Mesendoderm (in vitro differentiated cells): ENCODE measurements at places on chromosomes 12 and 14.
A peak's percentile ranks its signal among the peaks of the same experiment; 100 is the strongest.

DNA sequence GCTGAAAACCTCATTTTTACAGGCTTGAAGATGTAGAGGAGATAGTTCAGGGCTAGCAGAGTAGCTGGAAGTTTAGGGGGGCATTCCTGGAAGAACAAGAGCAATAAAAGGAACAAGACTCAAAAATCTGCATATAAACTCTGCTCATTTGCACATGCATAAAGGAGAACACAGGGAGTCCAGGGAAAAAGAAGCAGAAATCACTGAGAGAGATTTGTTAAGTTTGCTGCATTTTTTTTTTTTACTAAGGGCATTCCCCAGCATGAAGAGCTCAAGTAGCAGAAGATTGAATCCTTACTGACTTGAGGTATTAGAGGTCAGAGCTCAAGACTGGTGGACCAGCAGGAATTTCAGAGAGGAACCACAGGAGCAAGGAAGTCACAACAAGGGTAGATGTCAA lies 28.2 kb upstream of the BCL11B start:
- DNase-seq: no peak

DNA sequence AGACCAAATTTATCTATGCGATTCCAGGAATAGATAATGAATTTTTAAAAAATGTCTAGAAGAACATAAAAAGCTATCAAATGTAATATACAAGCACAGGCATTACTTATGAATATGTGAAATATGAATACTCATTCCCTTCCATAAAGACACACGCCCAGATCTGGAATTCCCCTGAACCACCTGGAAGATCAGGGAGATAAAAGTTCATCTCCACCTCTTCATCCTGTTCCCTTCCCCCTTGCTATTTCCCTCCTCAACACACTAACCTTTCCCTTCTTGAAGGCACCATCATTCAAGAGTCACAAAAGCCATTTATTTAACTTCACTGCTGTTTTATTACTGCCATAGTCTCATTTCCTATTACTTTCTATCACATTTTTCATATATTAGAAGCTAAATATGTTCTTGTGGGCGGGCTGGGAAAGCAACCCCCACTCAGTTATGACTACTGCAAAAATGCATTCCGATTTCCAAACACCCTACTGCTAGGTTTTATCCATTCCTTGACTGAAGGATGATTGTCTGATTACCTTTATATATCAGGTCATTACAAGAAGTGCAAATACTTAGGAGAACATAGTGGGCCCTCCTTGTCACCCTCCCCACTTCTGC lies 16.1 kb downstream of the FGD6 start:
- no peak for DNase-seq

DNA sequence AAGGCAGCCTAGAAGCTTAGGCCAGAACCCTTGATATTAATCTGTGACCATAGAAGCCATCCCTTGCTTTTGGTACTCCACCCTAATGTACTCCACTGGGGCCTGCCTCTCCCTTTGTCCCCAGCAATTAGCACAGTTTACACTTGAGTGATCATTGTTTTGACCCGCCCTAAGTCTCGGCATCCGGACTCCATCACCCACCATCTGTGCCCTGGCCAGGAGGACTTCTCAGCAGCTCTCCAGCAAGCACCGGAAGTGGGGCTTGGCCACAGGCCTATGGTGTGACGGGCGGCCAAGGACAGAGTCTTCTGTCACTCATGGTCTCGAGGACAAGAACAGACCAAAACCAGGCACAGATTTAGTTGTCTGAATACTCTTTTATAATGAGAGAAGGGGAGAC lies 126.5 kb upstream of the NTF3 start:
- no peak for DNase-seq

GRCh38 chr12:76813265-76813664 lies 49.4 kb downstream of the ZDHHC17 start:
- DNase-seq: no peak

GRCh38 chr12:18254081-18254480 lies 7.2 kb upstream of the PIK3C2G start:
- no peak for DNase-seq

- DNase-seq: no peak
Observed at GRCh38 chr14:81384900-81385299, 15.2 kb downstream of the STON2 start.

GRCh38 chr12:129727100-129727499 lies 176.7 kb downstream of the TMEM132D start:
- DNase-seq: no peak

- peak; percentile 2 for DNase-seq
Observed at GRCh38 chr14:35534208-35534872, 376 bp downstream of the INSM2 start.

DNA sequence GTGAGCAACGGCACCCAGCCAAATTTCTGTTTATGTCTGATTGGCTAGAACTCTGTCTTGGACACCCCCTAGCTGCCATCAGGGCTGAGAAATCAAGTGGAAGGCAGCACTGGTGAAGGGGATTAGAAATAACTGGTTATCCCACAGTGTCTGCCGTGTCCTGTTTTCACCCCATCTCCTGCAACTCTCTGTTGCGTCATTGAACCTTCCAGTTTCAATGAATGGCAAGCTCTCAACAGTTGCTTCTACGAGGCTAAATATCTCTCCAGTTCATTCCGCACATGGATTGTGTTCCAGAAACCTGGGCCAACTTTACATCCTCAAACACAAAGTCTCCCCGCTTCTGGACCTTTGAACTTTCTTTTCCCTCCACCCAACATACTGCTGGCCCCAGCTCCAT lies 173.7 kb downstream of the RBM19 start:
- no peak for DNase-seq

DNA sequence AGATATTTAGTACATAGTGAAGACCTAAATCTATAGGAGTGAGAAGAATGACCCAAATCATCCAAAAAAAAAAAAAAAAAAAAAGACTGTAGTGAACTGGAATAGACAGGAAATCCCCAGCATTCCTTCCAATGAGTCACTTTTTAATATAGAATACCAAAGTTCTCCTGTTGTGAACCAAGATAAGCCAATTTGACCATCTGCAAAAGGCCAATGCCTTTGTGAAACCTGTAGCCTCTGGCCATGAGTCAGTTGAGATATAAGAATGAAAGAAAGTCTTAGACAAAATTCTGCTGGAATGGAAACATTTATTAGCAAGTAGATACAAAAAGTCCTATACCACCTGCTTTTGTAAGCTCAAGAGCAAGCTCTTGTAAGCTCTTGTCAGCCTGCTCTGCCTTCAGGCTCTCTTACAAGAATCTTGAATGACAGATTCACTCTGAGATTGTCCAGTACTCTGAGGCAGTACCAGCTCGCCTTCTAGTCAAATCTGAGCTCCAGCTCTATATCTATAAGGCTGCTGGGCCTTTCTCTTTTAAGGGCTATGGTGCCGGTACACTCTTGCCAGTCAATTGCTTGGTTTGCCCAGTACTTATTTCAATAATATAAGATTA lies 243.0 kb upstream of the TMTC1 start:
- no peak for DNase-seq

DNA sequence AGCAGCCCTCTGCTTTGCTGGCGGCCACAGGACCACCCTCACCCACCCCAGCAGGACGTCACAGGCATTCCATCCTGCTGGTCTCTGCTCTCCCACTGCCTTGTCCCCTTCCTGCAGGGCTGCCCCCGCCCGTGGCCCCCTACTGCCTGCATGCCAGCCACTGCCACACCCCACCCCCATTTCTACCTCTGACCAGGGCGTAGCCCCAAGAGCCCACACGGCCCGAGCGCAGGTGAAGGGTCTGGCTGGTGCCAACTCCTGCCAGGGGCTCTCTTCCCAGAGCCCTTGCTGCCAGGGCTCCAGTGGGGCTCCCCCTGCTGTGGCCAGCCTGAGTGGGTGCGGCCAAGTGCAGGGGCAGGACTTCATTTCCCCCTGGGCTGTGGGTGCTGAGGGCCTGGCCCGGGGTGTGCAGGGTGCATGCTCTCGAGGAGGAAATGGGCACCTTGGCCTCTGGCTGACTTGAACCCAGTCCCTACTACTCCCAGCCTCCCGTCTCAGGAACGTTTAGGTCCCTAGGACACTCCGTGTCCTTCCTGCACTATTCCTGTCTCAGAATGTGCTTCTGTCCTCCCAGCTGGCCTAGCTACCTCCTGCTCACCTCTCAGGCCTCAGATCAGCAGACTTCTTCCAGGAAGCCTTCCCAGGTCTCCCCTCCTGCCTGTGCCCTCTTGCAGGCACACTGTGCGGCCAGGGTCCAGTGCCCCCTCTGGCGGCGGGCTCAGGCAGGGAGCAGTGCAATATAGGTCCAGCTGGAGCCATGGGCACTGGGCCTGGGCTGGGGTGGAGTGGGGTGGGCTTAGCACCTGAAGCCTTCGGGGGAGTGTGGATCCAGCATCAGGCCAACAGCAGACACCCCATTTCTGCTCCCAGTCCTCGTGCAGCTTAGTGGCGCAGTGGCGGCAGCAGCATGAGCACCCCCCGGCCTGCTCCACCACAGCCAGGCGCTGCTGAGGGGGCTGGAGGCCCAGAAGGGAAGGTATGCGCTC lies 1.4 kb downstream of the LBHD2 start:
- DNase-seq: no peak

DNA sequence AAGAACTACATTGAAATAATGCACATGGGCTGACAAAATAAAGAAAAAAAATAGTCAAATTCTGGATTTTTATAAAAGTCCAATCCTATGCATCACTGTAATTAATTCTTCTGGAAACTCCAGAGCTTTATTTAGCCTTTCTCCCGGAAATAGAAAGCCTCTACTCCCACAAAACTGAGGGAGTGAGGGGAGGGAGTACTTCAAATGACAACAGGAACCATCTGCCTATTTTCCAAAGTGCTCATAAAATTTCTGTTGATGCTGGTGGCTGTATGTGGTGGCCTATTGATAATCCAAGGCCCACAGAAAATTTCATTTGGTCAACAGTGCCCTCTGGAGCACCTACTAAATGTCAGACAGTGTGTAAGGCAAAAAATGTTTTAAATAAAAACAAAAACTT lies 64.6 kb downstream of the KIF21A start:
- DNase-seq: no peak

- DNase-seq: no peak
Observed at GRCh38 chr12:68611806-68612160, 1.1 kb downstream of the RAP1B start.

- peak; percentile 77 for DNase-seq
Observed at GRCh38 chr14:96363751-96364336, 518 bp downstream of the GSKIP start.

GRCh38 chr12:85029456-85029855 lies 6.6 kb downstream of the TSPAN19 start:
- DNase-seq: peak; percentile 17

DNA sequence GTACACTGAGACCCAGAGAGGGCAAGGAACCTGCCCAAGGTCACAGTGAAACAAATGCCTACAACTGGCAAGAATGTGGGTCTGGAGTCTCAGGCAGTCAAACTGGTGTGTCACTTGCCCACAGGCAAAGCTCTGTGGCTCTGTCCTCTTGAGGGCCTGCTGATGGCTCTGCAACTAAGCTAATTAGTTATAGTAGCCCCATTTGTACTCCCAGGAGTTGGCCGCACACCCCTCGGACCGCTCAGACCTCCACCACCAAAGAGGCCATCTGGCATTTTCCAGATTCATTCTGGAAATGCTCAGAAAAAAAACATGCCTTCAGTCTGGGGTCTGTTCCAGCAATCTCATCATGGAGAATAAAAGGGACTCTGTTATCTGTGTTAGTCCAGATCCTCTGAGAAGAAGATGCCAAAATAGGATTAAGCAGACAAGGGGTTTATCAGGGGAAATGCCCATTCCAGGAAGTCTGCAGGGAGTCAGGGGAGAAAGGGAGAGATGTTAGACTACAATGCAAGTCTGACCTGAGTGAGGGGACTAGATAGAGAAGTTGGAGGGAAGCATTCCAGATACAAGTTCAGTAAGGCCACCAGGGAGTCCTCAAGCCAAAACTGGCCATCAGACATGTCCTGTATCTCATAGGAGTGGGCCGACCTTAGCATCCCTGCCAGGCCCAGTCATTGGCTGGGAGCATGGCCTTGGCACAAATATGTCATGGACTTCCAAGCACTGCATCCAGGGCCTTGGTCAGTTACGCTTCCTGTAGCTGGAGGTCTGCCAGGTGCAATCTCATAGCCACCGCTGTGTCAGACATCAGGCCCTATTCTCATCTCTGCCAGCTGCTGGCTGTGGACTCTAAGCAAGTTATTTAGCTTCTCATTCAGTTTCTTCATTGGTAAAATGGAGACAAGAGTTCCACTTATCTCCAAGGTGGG lies 15.4 kb upstream of the OAS1 start:
- peak; percentile 64 for DNase-seq

DNA sequence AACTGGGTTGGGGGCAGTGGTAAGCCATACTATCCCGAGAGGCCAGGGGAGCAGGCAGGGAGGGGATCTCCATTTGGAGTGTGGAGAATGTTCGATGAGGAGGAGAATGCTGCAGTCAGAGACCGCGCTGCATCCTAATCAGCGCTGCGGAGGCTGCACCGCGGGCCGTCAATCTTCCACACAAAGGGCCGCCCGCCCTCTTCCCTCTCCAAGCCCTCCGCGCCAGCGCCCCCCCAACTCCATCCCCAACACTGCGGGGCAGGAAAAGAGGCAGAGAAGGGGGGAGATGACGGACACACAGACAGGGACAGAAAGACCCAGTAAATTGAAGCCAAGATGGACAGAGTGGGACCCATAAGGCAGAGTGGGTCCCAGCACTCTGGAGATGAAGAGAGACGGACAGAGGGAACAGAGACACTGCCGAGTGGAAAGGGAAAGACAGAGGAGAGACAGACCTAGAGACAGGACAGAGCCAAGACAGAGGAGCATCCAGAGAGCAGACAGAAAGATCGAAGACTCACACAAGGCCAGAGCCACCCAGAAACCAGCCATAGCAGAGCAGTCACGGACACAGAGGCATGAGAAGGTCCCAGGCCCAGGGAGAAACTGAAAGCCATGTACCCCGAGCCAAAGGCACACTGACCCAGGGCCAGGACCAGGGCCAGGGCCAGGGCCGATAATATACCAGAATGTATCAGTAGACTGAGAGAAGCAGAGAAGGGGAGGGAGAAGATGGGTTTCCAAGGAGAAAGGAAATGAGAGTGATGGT lies 3.5 kb downstream of the CISTR start:
- no peak for DNase-seq

DNA sequence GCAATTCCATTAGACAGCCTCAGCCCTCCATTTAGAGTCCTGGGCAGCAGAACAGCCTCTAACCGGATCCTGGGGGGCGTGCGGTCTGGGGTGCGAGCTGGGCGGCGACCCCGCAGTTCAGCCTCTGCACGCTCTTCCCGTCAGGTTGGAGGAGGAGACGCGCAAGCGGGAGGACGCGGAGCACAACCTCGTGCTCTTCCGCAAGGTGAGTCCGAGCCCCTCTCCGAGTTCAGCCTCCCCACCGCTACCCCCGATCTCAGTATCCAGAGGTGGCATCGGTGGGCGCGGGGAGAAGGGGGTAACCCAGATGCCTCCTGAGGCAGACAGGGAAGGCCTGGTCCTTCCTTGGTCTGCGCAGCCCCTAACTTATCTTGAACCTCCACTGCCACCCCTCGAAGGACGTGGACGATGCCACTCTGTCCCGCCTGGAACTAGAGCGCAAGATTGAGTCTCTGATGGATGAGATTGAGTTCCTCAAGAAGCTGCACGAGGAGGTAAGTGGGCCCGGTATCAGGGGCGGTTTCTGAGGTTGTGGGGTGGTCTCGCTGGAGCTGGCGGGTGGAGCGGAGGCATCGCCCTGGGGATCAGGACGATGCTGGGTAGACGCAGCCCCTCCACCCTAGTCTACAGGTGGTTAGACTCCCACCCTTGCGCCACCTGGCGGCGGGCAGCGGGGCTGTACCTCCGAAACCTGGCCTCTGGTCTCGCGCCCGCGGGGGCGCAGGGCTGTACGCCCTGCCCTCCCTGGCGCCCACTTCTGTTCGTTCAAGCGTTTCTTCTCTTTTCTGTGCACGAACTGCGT lies 1.3 kb downstream of the PRPH start:
- peak; percentile 59 for DNase-seq
